Melanocyte of skin (primary cell): ENCODE measurements at places on chromosomes 16 and 17. TPM values are rescaled to one million over a fixed set of nuclear protein-coding genes. Genes with fewer than 3 reads are reported as not detected.

NPIPB13 gene
- total RNA-seq, result 1.00 and 7.9 TPM in 2 replicates

CLEC3A gene
- not detected in 2 replicates for total RNA-seq

IGFBP4 gene
- 10.7 and 31.3 TPM in 2 replicates for total RNA-seq

PTGES3L gene
- 0.34 and 0.36 TPM in 2 replicates for total RNA-seq

SPN gene
- not detected in 2 replicates for total RNA-seq

RHOT2 gene
- 50.6 and 51.0 TPM in 2 replicates for total RNA-seq

PRDM7 gene
- total RNA-seq, result 14.2 and 30.6 TPM in 2 replicates

ASGR1 gene
- 0.33 and 1.2 TPM in 2 replicates for total RNA-seq

CDYL2 gene
- total RNA-seq, result 0.77 and 2.7 TPM in 2 replicates

TMEM100 gene
- total RNA-seq, result 0.36 TPM in 1 of 2 replicates, not detected in the other

GRN gene
- total RNA-seq, result 378 and 466 TPM in 2 replicates

TBC1D3G gene
- total RNA-seq, result not detected in 2 replicates

IKZF3 gene
- not detected in 2 replicates for total RNA-seq

C16orf87 gene
- total RNA-seq, result 6.3 and 13.1 TPM in 2 replicates

SMTNL2 gene
- not detected in 2 replicates for total RNA-seq

CMTM2 gene
- total RNA-seq, result not detected in 2 replicates

COG7 gene
- 20.0 and 21.7 TPM in 2 replicates for total RNA-seq

RUSF1 gene
- total RNA-seq, result 35.0 and 60.8 TPM in 2 replicates

PRSS36 gene
- 0.33 and 0.46 TPM in 2 replicates for total RNA-seq

TERB1 gene
- total RNA-seq, result under 0.01 and 0.46 TPM in 2 replicates

ELMO3 gene
- total RNA-seq, result under 0.01 and 0.36 TPM in 2 replicates

BRIP1 gene
- total RNA-seq, result 11.7 and 13.4 TPM in 2 replicates

KAT7 gene
- 44.0 and 50.4 TPM in 2 replicates for total RNA-seq

FN3KRP gene
- total RNA-seq, result 10.2 and 15.1 TPM in 2 replicates

GPR179 gene
- total RNA-seq, result under 0.01 TPM in 2 replicates

PABPN1L gene
- not detected in 2 replicates for total RNA-seq

ZG16B gene
- total RNA-seq, result not detected in 2 replicates

E4F1 gene
- total RNA-seq, result 20.7 and 23.4 TPM in 2 replicates

KRTAP3-1 gene
- total RNA-seq, result not detected in 2 replicates

TEDC2 gene
- total RNA-seq, result 7.3 and 7.6 TPM in 2 replicates

NPW gene
- 0.36 TPM in 1 of 2 replicates, not detected in the other for total RNA-seq

LGALS9 gene
- total RNA-seq, result 4.5 and 5.8 TPM in 2 replicates

SULT1A1 gene
- total RNA-seq, result under 0.01 TPM in 1 of 2 replicates, not detected in the other

SHISA6 gene
- total RNA-seq, result not detected in 2 replicates

OR1A1 gene
- total RNA-seq, result not detected in 2 replicates

CDH3 gene
- total RNA-seq, result 196 and 233 TPM in 2 replicates

TMEM114 gene
- not detected in 2 replicates for total RNA-seq

SECTM1 gene
- total RNA-seq, result 22.8 and 70.6 TPM in 2 replicates

TOX3 gene
- 2.1 and 3.6 TPM in 2 replicates for total RNA-seq

GPR142 gene
- total RNA-seq, result not detected in 2 replicates

TLCD1 gene
- total RNA-seq, result 4.7 and 5.2 TPM in 2 replicates

LGALS9B gene
- total RNA-seq, result not detected in 2 replicates

NLRP1 gene
- 1.4 and 2.5 TPM in 2 replicates for total RNA-seq
